Gastroesophageal sphincter (tissue), 4 donors: ENCODE measurements at places on chromosomes 1 and 21. TPM values are rescaled to one million over a fixed set of nuclear protein-coding genes. Genes with fewer than 3 reads are reported as not detected.

DNA sequence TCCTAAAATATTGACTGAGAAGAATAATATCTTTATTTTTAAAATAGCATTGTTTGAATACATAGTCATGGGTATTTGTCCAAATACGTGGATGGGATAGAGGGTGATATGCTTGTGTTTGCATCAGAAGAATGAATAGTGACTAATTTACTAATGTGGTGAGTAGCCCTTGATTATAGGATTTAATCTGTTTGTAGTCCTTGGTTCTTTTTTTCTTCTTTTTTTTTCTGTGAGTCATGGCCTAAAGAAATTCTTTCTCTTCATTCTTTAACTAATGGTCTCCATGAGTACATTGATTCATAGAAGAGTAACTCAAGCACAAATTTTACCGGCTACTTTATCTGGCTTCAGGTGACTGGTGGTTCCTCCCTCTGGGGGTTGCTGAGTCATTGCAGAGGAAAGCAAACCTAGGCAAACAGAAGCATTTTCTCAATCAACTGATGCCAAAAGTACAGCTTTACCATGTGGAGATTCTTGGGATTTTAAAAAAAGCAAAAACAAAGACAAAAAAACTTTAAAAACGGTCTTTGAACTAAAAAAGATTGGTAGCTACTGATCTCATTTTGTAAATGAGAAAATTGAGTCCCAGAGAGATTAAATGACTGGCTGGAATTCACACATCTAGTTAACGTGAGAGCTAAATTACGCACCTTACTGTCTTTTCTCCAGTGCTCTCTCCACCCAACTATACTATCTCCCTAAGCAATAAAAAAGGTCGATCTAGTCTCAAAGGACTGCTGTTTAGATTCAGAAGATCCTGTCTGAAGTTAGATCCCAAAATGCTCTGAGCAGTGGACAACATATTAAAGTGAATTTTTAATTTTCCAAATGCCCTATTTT is 40.5 kb downstream of the AK5 start:
- no peak for ATAC-seq

- ATAC-seq = no peak
Measured at GRCh38 chr1:211704543-211704942, 29.1 kb upstream of the NEK2 start.

GRCh38 chr1:9728451-9729295 is 77.1 kb downstream of the PIK3CD start:
- no peak for ATAC-seq

DNA sequence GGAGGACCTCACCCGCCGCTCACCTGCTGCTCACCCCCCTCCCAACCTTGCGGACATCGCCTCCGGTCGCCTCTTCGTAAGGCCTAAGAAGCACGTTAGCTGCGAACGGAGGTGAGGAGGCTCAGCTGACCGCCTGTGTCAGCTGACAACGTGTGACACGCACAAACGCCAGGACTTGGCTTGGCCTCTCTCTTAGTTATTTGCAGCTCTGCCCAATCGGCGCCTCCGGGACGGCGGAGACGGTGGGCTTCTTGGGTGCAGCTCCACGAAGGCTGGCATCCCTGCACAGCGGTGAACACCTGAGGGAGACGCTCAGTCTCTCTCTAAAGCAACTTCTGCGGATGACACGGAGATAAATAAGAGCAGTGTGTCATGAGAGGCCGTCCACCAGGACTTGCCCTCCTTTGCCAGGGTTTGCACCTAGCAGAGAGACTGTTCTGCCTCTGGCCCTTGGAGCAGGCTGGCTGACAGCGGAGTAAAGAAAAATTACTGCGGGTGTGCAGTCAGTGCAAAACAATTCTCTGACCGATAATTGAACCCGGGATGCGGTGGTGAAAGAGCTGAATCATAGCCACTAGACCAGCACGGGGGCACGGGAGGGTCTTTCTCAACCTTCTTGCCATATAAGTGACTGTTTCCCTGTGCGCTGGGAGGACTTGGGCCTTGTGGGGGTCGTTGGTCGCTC is 318.9 kb downstream of the FAM72C start:
- no peak for ATAC-seq

GRCh38 chr1:25566730-25567341 is 23.4 kb downstream of the LDLRAP1 start:
- ATAC-seq = peak; percentile 83

GRCh38 chr1:3671371-3672180 is 19.3 kb downstream of the TP73 start:
- no peak for ATAC-seq

DNA sequence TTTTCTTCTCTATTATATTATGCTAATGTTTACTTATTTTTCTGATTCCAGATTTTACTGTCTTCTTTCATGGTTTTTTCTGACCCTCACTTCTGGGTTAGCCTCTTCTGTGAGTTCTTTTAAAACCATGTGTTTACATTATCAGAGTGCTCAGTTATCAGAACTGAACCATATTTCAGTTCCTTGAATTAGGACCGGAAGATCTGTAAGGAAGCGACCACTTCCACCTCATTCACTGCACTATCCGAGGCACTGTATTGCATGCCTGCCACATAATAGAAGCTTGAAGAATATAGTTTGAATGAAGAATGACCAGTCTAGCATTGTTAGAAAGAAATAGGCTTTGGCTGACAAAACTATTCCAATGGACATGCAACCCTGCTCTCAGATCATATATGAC is 281.0 kb upstream of the DEPDC1 start:
- no peak for ATAC-seq

DNA sequence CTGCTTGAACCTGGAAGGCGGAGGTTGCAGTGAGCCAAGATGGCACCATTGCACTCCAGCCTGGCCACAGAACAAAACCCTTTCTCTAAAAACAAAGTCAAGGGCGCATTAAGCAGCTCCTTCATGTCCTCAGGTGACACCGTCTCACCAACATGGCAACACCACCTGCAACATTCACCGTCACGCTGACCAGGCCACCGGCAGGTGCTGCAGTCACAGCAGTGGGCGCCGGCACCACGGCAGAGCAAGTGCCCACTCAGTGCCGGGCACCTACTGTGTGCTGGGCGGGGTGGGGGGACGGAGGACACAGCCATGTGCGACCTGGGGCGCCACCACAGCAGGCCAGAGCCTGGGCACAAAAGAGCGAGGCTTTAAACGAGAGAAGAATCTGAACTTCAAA is 12.1 kb downstream of the ATAD3B start:
- no peak for ATAC-seq

DNA sequence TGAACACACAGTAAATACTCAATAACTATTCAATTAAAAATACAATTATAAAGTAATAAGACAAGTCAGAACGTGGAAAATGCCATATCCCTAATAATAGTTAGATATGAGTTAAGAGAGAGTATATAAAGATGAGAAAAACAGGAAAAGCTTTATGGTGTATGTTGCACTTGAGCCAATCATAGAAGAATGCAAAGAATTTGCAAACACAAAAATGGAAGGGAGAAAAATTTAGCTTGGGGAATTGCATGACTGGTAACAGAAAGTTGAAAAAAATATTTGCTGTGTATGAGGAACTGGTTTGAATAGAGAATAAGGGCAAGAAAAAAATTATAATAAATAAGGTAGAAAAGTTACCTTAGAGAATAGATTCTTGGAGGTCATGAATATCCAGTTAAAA is 739.6 kb upstream of the CXADR start:
- ATAC-seq = no peak

DNA sequence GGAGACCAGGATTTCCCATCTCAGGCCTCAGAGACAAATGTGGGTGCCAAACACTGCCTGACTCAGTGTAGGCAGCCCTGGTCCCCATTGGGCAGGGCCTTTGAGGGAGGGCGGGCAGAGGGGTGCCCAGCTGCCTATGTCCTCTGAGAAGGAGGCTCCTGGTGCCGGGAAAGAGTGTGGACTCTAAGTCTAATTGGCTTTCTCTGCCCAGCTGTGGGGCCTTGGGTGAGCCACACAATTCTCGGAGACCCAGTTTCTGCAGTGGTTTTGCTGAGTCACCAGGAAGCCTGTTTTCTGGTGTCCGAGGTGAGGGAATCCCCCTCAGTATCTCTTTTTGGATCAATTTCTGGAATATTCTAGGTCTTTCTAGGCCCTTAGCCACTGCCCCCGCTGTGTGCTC is 35.3 kb upstream of the ACTL8 start:
- ATAC-seq = no peak

GRCh38 chr1:23524716-23525401 is 6.2 kb downstream of the E2F2 start:
- ATAC-seq = no peak

GRCh38 chr1:153711026-153711425 is 16.8 kb upstream of the INTS3 start:
- no peak for ATAC-seq

GRCh38 chr1:228166170-228166936 is 749 bp downstream of the IBA57 start:
- no peak for ATAC-seq

DNA sequence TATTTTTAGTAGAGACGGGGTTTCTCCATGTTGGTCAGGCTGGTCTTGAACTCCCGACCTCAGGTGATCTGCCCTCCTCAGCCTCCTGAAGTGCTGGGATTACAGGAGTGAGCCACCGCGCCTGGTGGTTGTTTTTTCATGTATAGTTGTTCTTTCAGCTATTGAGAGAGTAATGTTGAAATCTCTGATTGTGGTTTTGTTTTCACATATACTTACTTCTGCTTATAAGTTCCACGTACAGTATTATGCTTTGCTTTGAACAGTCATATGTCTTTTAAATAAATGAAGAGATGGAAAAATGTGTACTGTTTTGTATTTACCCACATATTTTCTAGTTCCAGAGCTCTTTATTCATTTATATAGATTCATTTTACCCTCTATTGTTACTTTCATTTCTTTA is 44.5 kb downstream of the MARK1 start:
- no peak for ATAC-seq

GRCh38 chr21:46153247-46154154 is 1.9 kb downstream of the FTCD start:
- ATAC-seq = peak; percentile 75

DNA sequence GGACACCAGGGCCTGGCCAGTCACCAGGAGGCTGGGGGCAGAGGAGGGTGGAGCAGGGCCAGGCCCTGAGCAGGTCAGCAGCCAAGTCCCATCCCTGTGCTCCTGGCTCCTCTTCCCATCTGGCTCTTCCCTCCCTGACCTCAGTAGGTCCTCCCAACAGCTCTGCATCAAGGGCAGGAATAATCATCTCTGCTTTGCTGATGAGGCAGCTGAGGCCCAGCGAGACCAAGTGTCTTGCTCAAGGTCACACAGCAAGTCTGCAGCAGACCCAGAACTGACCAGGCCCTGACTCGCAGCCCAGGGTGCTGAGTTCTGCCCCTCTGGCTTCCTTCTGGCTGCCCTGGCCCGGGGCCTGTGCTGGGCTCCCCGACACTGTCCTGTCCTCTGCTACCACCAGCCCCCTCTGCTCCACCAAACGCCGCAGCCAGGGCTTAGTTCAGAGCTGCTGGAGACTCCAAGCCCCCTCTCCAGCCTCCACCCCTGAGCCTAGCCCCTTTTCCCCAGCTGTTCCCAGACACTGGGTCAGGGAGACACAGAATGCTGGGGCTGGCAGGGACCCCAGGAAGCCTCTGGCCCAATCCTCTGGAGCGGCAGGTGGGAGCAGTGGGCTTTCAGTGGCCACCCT is 224.9 kb downstream of the PTPRU start:
- no peak for ATAC-seq

GRCh38 chr1:24501371-24502064 is 1.1 kb upstream of the RCAN3 start:
- no peak for ATAC-seq

DNA sequence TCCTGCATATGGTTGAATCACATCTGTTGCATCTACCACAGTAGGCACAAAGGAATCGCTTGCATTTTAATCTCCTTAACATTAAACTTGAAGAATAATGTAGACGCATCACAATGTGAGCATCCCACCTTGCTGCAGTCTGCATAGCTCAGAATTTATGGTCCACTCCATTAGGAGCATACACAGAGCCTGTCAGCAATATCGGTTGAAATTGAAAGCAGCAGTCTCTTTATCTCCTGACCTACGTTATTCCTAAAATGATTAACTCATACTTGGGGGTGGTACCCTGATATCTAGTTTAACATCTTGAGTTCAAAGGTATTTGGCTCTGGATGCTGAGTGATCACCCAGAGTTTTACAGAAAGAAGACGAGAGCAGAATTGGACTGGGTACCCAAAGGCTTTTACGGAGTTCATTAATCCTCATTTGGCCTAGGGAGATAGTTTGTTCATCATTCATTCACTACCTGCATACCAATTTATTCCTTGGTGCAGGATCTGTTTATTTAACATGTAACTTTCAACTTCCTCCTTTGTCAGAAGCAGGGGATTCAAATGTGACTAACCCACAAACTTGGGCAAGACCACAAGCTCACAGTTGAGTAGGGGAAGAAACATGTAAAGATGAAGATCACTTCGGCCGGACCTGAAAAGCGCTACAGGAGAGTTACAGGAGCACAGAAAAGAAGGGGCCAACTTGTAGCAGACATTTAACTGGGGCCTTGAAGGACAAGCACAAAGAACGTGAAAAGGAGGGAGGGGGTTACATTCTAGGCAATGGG is 187.9 kb downstream of the DAB1 start:
- ATAC-seq = no peak

GRCh38 chr1:225469051-225469450 is 41.2 kb upstream of the LBR start:
- ATAC-seq = no peak

- ATAC-seq = no peak
Measured at GRCh38 chr21:41717573-41718330, 49.1 kb downstream of the RIPK4 start.

DNA sequence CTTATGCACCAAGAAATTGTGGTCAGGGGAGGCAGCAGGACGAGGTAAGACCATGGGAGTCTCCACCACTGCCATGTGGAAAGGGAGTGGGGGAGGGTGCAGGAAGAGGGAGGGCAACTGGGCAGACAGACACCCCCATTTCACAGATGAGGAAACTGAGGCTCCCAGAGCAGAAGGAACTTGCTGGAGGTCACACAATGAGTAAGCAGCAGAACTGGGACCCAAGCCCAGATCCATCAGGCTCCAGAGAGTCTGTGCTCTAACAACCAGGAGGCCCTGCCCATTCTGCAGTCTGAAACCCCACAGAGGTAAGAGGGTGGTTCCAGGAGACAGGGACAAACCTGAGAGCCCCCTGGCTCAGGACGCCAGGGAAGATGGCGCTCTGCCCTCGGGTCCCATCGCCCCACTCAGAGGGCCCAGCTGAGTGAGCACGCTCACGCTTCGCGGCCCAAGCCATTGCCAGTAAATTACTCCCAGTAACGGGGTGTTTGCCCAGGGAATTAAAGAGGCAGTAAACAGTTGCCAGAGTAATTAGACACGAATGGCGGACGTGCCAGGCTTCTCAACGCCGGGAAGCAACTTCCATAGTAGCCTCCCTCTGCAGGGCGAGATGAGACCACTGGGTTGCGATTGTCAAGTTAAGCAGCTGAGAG is 59.2 kb downstream of the MATN1 start:
- ATAC-seq = no peak

GRCh38 chr1:200143347-200143746 is 115.8 kb downstream of the NR5A2 start:
- ATAC-seq = no peak

GRCh38 chr21:42311160-42311559 is 4.0 kb downstream of the TFF3 start:
- no peak for ATAC-seq

- ATAC-seq = no peak
Measured at GRCh38 chr1:100142343-100142742, 9.4 kb downstream of the TRMT13 start.

GRCh38 chr1:7287013-7287412 is 484.1 kb upstream of the VAMP3 start:
- ATAC-seq = no peak

LGR6 gene
- 0.42 TPM for total RNA-seq

NR1I3 gene
- not detected for total RNA-seq

KPRP gene
- total RNA-seq = 0.12 TPM

HHAT gene
- total RNA-seq = 1.7 TPM

AMY2B gene
- 31.4 TPM for total RNA-seq

DCDC2B gene
- total RNA-seq = not detected

KCNJ6 gene
- 0.08 TPM for total RNA-seq

CD2 gene
- not detected for total RNA-seq

C8B gene
- not detected for total RNA-seq
